BJ (cell line): ENCODE measurements at places on chromosomes 6 and 20.

DNA sequence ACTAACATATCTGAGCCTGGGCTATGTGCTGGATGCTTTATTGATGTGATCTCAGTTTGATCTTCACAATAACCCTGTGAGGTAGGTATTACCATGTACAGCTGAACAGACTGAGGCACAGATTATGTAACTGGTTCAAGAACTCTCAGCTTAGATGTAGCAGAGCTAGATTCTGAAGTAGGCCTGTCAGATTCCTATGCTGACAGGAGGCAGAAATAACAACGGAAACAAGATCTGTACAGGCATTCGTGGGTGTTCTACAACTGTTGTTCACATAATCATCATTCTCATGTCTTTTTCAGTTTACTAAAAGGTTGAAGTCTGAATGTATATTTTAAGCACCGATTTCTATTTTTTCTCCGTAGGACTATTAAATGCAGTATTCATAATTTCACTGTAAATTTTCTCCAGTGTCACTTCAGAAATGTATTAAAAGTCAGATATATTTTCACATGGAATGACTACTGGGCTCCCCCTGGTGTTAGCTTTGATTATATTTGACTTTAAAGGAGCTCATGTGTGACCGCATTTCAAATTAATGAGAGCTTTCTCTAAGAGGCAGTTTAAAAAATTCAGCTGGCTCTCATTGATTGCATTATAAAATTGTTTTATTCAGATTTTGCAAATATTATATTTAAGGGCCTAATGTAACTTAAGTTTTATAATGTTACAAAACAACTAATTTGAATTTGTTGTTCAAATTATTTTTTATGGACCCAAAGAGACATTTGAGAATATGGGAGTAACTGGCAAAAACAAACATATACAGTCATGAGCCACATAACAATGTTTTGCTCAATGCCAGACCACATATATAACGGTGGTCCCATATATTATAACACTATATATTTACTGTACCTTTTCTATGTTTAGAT is 36.4 kb upstream of the SLC17A4 start:
- no peak for DNase-seq

- DNase-seq, result no peak
Measured at GRCh38 chr6:45981046-45981445, 34.6 kb downstream of the CLIC5 start.

DNA sequence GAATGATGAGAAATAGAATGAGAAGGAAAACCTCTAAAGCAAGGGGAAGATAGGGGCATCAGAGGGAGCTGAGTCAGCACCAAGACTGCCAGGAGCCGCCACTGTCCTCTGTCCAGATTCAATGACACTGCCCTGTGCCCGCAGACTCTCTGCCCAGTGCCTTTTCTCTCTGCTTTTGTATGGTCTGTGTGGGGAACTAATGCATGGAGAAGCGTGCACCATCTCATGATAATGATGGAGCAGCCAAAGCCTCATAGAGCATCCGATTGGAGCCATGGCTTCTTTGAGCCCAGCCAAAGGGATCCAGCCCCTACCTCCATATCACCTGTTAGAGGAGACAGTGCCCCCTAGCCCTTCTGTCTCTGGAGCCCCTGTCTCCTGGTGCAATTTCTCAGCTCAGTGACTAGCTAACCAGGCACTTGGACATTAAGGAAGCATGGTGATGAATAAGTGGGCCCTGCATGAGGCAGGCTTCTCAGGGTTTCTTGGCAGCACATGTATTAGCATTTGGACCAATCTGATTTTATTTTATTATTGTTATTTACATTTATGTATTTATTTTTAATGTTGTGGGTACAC is 6.5 kb upstream of the PFDN4 start:
- DNase-seq, result no peak

DNA sequence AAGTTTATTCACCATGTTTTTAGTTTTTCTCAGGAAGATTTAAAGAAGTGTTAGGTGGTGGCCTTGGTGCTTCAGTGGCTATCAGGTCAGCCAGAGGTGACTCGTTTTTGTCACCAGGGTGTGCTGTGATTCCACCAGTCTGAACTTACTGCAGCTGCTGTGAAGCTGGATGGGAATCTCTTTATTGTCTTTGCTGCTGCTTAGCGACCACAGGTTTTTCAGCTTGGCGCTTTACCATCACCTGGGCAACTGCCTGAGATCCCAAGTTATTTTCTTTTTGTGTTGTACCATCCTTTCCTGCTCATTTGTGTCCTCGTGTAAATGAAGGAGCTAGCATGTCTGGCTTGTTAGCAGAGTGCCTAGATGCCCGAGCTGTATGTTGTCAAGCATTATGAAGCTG is 146.9 kb downstream of the MACROD2 start:
- peak; percentile 4 for DNase-seq
